Activated T-cell treated with anti-CD3 and anti-CD28 coated beads for 1 hour (primary cell): ENCODE measurements at places on chromosomes 5 and 9.

DNA sequence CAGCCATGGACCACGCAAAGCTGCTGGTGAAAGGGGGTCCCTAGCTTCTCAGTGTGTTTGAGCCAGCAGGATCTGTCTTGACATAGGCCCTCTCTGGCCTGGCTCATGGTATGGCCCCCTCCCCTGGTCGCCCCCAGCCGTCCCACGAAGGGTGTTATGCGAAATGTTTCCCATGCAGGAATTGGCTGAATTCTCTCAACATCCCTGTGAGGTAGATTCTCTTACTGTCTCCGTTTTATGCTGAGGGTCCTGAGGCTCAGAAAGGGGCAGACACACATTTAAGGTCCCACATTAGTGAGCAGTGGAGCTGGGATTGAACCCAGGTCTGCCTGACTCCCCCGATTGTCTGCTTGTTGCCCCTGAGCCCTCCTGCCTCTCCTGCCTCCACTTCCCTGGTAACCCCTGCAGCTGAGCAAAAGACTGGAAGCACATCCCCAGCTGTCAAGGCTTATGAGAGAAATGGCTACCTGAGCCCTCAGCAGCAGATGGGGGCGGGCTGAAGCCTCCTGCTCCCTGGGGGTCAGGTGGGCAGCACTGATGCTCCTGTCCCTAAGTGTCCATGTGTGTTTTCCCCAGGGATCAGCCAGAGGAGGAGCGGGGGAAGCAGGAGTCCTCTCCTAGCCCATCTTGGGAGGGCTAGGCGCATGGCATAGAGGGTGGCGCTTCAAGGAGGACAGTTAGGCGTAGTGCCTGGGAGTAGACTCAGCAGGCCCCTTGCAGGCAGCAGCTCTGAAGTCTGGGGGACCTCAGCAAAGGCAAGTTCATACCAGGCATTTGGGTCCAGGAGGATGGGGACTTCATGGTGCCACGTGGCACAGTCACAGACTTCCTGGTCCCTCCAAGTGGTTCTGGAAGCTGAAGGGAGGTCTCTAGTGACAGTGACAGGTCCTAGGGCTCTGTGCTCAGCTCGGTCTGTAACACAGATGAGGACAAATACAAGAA is 49.0 kb upstream of the GARNL3 start:
- DNase-seq, result no peak

GRCh38 chr9:35553670-35554543 is 51.2 kb upstream of the TESK1 start:
- no peak for DNase-seq

- DNase-seq, result no peak
These were observed 211.5 kb downstream of the GAPVD1 start for GRCh38 chr9:125472926-125473701.

GRCh38 chr5:131302506-131302905 is 38.7 kb downstream of the CDC42SE2 start:
- DNase-seq, result no peak

GRCh38 chr5:175250426-175250825 is 193.6 kb downstream of the DRD1 start:
- DNase-seq, result no peak

DNA sequence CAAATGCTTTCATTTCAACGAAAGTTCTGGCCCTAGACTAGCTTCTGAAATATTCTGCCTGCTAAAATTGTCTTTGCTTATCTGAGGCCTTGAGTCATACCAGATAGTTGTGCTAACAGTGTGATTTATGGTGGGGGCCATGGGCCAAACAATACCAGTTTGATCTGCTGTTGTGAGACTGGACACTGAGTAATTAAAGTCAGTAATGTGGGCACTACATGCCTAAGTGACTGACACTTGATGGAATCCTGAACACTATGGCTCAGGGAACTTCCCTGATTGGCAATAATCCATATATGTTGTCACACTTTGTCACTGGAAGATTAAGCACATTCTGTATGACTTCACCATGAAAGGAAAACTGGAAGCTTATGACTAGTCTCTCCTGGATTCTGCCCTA is 127.6 kb upstream of the CYLC2 start:
- DNase-seq, result no peak

- no peak for DNase-seq
These were observed 292.1 kb upstream of the RORB start for GRCh38 chr9:74205056-74205455.

- DNase-seq, result no peak
These were observed 20.4 kb upstream of the MED10 start for GRCh38 chr5:6398570-6399230.

DNA sequence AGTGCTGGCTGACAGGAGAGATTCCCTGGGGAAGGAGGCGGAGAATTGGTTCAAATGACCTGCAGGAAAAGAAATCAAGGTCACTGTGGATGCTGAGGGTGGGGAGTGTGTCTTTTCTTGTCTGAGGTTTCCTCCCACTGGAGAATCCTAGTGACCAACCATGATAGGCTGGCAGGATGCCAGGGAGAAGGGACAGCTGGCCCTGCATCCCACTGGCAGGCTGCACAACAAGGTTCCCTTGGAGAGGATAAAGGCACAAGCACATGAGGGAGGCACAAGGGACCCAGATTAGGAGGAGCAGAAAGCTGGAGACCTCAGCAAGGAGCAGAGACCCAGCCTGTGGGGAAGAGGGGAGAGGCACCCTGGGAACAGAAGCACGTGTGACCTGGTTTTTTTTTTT is 11.4 kb upstream of the ZDHHC12 start:
- DNase-seq, result no peak

GRCh38 chr9:74358959-74359358 is 138.2 kb upstream of the RORB start:
- no peak for DNase-seq

GRCh38 chr5:61744690-61745619 is 412.9 kb downstream of the ZSWIM6 start:
- no peak for DNase-seq

DNA sequence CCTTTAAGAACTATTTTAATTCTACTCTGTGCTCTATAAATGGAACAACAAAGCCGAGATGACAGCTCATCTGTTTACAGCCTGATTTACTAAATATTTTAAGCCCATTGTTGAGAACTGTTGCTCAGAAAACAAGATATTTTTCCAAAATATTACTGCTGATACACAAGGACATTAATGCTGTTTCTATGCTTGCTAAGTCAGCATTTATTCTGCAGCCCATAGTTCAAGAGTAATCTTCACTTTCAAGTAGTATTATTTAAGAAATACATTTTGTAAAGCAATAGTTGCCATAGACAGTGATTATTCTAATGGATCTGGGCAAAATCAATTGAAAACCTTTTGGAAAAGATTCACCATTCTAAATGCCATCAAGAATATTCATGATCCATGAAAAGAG is 208.3 kb downstream of the CDH12 start:
- no peak for DNase-seq

GRCh38 chr9:125447202-125447802 is 185.7 kb downstream of the GAPVD1 start:
- DNase-seq, result no peak

- no peak for DNase-seq
These were observed 76.0 kb downstream of the ATPSCKMT start for GRCh38 chr5:10173716-10174115.

- DNase-seq, result no peak
These were observed 44.8 kb downstream of the NIM1K start for GRCh38 chr5:43236653-43237355.

DNA sequence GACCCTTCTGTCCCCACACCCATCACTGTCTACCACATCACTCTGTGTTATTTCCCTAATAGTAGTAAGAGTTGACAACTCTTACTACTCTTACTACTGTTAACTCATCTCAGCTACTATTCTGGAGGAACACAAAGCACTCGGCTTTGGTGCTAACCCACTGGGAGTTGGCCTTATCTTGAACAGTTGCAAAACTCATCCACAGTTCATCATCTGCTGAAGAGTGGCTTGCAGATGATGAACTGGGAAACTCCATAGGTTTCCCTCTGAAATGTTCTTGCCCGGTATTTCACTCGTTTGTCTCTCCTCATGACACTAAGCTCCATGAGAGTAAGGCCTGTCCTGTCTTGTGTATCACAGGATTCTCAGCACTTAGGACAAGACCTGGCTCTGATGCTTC is 221.4 kb downstream of the NR3C1 start:
- DNase-seq, result no peak

DNA sequence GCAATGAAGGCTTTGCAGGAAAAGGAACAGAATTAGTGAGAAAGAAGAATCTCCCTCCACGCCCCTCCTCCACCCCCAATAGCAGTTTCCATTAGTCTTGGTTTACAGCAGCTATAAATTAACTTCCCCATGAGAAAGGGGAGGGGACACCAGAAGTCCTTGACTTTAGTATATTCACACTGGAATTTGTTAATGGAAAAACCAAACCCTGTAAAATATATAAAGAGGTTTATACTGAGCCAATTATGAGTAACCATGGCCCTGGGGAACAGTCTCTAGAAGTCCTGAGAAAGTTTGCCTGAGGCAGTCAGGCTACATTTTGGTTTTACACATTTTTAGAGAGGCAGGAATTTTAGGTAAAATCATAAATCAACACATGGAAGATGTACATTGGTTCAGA is 88.5 kb downstream of the ALDH1A1 start:
- no peak for DNase-seq

GRCh38 chr9:78035383-78035993 is 3.9 kb upstream of the GNAQ start:
- peak; percentile 36 for DNase-seq

- DNase-seq, result no peak
These were observed 36.2 kb upstream of the IFNK start for GRCh38 chr9:27487927-27488326.

DNA sequence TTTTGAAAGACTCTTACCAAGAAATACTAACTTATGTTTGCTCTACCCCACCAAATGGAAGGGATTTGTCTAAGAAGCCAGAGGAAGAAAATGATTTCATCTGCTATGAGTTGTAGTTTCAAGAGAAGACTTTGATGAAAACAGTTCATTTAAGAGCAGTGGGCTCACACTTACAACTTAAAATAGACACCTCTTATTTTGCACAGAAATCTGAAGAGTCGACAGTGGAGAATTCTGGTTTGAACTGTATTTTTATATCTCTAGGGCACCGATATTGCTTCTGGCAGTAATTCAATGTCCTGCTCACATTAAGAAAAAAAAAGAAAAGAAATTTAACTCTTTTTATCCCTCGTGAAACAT is 1.9 kb upstream of the DAB2 start:
- no peak for DNase-seq

DNA sequence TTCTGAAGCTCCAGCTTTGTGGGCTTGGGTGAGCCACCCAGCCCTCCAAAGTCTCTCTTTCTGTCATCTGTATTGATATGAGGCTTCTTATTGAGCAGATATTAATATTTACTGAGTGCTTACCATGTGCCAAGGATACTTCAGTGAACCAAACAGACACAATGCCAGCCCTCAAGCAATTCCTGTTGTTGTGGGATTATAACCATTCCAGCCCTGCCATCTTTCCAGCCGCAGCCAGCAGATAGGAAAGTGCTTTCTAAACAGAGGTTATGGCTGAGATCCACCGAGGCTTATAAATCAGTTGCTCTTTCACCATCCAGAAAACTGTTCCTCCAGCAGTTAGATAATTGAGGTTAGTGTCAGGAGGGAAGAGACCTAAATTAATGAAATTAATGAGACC is 137.7 kb upstream of the ALDH1B1 start:
- no peak for DNase-seq

DNA sequence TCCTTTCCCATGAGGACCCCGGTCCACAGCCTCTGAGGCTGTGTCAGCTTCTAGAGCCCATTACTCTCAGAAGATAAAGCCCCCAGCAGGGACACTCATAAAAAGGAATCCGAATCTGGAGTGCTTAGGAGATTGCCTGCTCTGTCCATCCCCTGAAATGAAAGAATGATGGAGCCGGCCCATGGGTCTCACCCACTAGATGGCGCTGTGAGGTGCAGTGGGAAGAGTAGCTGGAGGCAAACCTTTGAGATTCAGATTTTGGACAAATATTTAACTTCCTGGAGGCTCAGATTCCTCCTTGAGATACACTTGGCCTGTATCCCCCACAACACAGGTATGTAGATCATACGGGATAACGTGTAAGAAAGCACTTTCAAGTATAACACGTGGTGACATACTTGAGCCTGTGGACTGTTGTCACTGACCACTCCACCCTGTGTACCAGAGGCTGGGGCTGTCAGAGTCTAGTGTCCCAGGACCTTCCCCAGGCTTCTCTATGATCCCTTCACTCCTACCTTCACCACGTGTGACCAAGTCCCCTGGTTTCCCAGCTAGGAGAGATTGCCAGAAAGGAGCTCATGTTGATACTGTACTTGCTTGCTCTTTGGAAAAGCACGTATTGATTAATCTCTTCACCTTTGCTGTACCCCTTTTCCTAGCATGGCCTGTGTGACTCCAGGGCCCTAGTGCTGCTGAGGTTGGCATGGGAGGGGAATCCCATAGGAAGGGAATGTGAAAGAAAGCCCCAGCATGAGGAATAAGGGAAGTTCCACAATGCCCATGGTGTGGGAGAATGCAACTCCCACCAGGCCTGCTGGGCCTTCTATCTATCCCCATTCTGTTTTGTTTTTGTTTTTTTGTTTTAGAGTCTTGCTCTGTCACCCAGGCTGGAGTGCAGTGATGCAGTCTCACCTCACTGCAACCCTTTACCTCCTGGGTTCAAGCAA is 32.1 kb downstream of the TRMO start:
- peak; percentile 64 for DNase-seq

- DNase-seq, result no peak
These were observed 246.0 kb downstream of the YTHDC2 start for GRCh38 chr5:113759505-113759904.

DNA sequence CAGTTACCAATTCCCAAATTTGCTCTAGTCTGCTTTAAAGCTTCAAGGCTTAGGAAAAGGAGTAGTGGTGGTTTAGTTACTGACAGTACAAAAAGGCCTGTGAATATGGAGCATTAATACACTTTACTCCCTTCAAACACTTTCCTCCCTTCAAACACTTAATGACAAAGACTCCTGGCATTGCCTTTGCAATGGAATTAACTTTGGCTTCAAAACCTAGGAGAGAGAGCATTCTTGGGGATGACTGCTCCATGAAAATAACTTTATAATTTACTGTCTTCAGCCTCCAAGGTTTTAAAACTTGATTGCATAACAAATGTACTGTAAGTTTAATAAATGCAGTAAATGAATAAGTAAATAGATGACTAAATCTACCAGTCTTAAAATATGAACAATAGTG is 185.6 kb downstream of the TRPM3 start:
- no peak for DNase-seq

GRCh38 chr5:155697236-155697635 is 629.7 kb upstream of the SGCD start:
- no peak for DNase-seq

DNA sequence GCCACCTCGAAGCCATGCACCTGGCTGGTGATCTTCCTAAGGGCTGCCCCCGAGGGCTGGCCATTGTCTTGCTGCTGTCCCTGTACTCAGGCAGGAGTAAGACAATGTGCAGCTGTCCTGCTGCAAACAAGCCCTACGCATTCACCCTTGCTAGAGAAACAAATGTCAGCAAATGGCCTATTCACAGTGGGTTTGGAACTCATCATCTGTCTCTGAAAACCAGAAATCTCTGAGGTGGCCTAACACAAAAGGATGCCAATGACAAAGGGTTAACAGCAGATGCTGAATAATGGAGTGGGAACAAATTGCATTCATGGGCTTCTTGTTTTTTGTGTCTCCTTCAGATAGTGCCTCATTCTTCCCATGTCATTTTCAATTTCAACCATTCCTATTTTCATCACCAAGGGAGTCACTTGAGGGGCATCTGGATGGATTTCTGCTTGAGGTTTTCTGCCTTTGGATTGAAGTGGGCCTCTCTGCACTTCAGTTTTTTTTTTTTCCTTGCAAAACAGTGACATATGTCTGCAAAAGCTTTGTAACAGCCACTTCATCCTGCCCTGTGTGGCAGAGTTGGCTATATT is 261.6 kb upstream of the VLDLR start:
- DNase-seq, result no peak
